ENCODE measurements at places on chromosomes 11 and 22.

DNA sequence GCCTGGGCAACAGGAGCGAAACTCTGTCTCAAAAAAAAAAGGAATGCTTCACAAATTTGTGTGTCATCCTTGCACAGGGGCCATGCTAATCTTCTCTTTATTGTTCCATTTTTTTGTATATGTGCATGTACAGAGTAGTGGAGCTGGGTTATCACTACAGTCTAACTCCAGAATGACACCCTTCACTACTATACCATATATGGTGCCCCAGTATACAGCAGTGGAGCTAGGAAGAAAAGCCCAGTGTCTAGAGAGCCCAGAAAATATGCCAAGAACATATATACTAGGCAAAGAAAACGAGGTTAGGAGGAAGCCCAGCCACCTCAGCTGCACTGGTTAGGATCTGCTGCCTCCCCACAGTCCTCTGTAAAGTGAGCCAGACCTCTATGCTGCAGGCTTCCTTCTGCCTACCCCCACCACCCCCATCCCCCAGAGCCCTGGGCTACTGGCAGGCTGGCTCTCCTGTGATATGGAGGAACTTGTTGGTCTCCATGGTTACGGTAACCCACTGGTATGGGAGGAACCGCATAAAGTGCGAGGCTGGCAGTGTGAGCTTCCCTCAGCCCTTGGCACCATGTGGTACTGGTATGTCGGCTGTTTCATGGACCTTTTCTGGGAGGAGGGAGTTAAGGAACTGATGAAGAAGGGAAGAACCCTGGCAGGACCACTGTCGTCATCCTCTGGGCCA is 34.3 kb downstream of the RCOR2 start:
- no peak for DNase-seq

DNA sequence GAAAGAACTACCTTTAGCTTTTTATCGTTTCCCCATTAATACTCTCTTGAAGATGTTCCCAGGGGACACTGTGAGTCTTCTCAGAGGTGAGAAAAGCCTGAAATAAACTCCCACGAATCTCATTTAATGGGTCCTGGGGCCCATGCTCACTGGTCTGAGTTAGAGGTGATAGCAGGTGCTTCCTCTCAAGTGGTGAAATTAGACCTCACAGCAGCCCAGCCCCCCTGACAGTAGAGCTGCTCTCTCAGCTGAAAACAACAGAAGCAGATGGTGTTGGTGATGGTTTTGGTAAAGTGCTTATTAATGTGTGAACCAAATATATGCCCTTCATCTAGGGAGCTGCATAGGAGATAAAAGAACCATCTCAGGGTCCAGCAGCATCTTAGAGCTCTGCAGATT is 76.8 kb upstream of the VPREB1 start:
- no peak for DNase-seq

GRCh38 chr11:24389575-24389974 is 107.3 kb upstream of the LUZP2 start:
- DNase-seq: no peak

DNA sequence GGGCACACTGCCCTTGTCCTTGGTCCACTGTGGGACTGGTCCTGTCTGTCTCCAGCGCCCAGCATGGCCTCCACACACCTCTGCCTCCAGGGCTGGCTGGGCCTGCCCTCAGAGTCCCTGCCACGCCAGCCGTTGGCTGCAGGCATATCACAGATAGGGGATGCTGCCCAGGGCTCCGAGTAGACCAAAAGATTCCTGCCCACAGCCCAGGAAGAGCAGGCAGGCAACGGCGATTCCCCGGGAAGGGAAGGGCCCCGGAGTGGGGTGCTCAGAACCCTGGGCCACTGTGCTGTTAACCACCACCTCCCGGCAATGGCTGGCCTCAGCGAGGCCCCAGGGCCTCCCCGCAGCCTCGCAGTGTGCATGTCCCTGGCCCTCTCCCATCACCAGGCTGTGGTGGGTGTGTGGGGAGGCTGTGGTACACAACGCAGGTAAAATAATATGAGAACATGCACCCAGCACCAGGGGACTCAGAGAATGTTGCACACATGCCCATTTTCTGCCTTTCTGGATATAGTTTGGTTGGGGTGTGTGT is 2.2 kb downstream of the IFITM5 start:
- DNase-seq: no peak

GRCh38 chr11:101128571-101129202 is 926 bp downstream of the PGR start:
- DNase-seq: no peak

All from activated CD8-positive, alpha-beta memory T cell treated with anti-CD3 and anti-CD28 coated beads for 1 hour (primary cell).